Fibroblast of mammary gland (primary cell): ENCODE measurements at places on chromosomes 2 and 18.

DNA sequence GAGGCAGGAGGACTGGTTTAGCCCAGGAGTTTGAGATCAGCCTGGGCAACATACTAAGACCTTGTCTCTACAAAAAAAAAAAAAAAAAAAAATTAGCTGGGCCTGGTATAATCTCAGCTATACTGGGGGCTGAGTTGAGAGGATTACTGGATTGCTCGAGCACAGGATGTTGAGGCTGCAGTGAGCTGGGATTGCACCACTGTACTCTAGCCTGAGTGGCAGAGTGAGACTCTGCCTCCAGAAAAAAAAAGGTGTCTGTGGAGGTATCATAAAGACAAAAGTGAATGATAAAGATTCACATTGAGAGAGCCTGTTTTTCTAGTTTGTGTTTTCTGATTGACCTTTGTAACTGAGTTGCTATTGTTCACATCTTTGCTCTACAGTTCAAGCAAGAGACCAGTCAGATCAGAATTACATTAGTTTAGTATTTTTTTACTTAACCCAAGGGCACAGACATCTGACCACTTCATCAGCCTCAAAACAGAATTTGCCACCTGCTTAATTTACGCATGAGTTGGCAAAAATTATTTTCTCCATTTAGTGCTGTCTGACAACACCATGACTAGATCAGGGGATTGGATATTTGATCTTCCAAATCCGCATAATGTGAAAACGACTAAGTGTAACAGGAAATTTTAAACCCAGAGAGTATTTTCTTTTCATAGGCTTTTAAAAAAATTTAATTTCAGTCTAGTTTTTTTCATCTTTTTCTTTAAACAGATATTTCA, 271.0 kb downstream of the TGIF1 start:
- no peak for DNase-seq

DNA sequence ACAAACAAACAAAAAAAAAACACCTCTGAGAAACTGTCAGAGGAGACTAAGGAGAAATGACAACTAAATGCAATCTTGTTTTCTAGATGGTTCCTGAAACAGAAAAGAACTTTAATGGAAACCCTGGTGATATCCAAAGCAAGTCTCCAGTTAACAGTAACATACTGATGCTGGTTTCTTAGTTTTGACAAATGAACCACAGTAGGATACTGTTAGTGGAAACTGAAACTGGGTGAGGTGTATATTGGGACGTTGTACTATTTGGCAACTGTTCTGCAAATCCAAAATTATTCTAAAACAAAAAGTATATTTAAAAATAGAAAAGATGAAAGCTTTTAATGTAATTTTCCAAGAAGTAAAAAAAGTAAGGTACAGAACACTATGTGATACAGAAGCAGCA, 11.4 kb downstream of the SESTD1 start:
- no peak for DNase-seq

DNA sequence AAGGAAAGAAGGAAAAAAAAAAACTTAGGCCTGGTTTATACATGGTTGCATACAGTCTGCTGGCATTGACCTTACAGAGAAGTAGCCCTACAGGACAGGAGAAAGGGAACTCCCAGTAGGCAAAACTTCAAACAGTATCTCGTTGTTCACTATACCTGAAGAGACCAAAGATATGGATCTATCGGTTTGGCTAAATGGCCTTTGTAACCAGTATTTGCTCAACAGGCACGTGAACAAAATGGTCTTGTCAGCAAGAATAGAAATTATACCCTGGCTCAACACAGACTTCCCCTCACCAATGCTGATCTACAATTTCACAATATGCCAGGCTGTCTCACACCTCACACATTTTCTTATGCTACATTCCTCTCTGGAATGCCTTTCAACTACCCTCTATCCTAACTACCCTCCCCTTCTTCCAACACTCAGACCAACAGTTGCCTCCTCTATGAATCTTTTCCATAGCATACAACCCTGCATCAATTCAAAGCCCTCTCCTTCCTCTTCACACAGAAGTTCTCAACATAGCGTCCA, 13.7 kb downstream of the HYCC2 start:
- DNase-seq, result no peak

- DNase-seq, result peak; percentile 76
These were observed 106.4 kb upstream of the UGP2 start for GRCh38 chr2:63735263-63735662.

DNA sequence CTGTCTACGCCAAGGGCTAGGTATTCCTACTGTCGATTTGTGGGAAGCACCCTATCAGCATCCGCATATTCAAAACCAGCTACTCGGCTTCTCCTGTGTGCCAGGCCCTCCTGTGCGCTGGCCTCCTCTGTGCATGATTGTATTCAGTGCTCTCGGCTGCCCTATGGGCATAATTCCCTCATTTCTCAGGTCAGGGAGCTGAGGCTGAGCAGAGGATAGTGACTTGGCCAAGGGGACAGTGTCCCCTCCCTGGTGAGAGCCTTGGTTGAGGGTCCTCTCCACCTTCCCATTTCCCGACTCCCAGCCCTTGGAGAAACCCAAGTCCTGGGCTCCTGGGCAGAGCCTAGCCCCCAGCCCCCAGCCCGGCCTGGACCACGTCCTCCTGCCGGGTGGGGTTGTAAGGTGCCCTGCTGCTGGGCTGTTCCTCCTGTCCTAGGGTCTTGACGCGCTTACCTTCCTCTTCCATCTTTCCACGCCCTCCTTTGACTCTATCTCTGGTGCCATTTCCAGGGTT, 6.3 kb upstream of the HS6ST1 start:
- DNase-seq, result no peak

- DNase-seq, result no peak
These were observed 23.1 kb upstream of the INSIG2 start for GRCh38 chr2:118065015-118065706.

DNA sequence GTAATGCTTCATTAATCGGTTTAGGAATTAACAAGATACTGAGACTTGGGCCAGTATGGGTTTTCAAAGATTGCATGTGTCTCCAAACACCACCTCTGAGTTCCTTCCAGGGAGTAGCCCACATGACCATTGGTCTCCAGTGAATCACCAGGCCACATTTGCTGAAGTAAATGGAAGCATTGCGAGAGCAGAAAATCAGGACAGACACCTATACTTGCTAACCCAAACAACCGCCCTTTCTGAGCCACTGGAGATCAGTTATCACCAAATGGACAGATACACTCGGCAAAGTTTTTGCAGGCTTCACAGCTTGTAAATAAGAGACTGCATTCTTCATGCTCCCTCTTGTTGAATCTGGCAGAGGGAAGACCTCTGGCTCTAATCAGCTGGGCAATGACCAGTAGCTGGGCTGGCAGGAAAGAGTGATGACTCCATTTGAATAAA, 40.9 kb downstream of the GATA6 start:
- peak; percentile 56 for DNase-seq

DNA sequence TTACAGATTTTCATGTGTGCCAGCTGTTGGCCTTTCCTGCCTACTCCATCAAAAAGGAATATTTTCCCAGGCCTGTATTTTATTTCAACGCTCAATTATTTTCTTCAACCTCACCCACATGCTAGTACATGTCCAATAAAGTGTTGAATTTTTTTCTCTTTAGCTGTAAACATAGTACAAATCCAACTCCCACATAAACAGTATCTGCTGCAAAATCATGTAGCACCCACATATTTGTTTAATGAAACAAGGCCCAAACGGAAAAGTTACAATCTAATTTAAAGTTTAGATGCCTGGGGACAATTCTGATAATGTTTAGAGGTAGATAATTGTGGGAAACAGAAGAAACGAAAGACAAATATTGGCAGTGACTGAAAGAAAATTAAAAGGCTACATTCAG, 275.4 kb upstream of the ACVR2A start:
- no peak for DNase-seq

- DNase-seq, result no peak
These were observed 24.2 kb downstream of the STEAP3 start for GRCh38 chr2:119247844-119248271.

DNA sequence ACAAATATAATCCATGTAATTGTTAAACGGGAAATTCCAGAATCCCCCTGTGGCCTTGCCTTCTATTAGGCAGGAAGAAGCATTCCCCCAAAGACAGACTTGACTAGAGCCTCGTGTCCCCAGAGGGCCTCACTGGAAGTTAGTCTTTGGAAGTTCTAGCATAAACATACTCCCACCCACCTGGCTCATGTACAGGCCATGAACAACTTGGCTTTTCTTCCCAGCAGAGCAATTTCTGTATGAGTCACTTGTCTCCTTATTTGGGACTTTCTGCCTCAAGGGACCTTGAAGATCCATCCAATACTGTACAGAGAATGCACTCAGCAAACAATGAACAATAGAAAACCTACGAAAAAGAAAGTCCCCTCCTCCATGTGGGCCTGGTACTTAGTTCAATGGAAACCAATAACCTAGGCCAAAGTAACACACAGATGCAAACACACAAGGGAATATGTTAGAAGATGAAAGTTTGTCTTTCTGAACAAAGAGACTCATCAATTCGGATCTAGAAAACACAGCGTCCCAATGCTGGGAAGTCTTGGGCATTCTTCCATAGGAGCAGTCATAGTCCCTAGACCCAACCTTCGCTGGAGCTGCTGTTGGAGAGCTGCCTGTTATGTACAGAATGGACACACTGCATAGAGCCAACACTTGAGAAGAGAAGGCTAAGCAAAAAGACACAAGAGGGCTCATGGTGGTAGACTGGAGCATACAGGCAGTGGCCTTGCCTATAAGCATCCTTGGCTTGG, 303.5 kb downstream of the HRH4 start:
- peak; percentile 97 for DNase-seq

- DNase-seq, result no peak
These were observed 101.1 kb upstream of the CCDC85A start for GRCh38 chr2:56082665-56083064.

GRCh38 chr2:124626993-124627392, 601.9 kb downstream of the CNTNAP5 start:
- DNase-seq, result no peak

- DNase-seq, result no peak
These were observed 14.1 kb downstream of the BBS5 start for GRCh38 chr2:169493360-169493759.

GRCh38 chr18:58578835-58579560, 49.9 kb downstream of the ALPK2 start:
- peak; percentile 93 for DNase-seq

GRCh38 chr2:47067788-47068407, 87.2 kb downstream of the STPG4 start:
- DNase-seq, result no peak

DNA sequence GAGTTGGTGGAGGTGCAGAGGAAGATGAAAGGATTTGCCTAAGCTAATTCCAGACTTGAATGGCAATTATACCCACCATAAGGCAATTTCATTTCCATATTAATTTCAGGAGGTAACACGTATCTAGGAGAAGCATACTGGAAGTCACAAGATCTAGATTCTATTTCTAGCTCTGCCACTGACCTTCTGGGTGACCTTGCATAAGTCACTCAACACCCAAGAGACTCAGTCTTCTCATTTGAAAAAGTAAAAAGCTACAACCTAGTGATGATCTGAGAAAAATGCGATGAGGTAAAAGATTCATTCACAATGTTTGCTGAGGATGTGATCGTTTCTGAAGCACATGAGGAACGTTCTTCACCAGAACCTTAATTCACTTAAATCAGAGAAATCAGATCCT, 55.9 kb downstream of the GRB14 start:
- no peak for DNase-seq

DNA sequence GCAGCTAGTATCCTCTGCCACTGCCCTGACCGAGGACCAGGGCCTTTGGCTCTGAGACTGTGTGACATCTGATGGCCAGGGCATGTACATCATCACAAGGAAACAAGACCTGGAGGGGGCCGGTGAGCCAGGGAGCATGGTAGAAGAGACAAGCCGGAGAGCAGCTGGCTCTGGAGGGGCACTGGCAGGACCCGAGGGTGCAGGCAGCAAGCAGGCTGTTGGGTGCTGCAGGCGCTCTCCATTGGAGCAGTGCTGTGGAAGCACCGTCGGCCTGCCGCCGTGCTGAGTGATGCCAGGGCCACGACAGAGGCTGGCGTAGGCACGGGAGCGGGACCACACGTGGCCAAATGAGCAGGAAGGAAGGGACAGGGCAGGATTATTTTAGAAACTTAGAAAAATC, 335.2 kb downstream of the GBX2 start:
- no peak for DNase-seq

DNA sequence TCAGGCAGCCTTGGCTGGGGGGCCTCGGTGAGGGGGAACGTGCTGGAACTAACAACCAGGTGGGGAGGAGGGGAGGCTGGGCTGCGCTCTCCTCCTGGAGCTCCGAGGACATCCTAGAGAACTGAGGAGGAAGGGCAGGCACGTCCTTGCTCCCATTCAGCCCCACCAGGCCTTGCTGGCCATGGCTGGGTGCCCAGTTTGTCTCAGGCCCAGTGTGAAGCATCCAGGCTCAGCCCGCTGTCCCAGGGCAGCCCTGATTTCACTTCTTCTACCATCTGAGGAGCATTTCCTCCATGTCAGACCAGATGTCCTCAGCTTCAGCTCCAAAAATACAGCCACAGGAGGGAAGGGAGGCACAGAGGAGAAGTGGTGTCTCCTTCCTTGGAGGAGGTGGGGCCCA, 125.4 kb downstream of the CELF4 start:
- DNase-seq, result no peak

DNA sequence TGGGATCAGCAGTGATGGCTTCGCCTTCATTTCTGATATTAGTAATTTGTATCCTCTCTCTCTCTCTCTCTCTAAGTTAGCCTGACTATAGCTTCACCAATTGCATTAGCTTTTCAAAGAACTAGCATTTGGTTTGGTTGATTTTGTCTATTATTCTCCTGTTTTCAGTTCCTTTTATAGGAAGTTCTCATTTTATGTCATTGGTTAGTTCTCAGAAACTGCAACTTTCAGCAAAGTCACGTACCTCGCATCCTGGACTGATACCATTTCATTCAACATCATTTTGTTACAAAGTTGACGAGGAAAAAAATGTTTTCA, 450.8 kb downstream of the EIPR1 start:
- DNase-seq, result no peak

- no peak for DNase-seq
These were observed 917.0 kb upstream of the PIK3C3 start for GRCh38 chr18:41038071-41038470.

- DNase-seq, result no peak
These were observed 128.7 kb upstream of the CCDC68 start for GRCh38 chr18:55088000-55088401.

- no peak for DNase-seq
These were observed 55.0 kb downstream of the ANKRD44 start for GRCh38 chr2:197255543-197255942.

GRCh38 chr2:233426619-233427342, 72.5 kb downstream of the DGKD start:
- peak; percentile 94 for DNase-seq

DNA sequence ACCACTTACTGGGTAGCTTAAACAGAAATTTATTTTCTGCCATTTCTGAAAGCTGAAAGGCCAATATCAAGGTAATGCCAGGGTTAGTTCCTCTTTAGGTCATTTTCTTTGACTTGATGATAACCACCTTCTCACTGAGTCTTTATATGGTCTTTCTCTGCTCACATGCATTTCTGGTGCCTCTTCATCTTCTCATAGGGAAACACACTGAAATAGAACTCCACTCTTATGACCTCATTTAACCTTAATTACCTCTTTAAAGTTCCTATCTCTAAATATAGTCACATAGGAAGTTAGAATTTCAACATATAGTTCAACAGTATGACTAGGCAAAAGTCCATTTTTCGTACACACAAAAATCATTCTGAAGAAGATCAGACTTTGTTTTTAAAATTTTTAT, 616.8 kb upstream of the VRK2 start:
- no peak for DNase-seq

GRCh38 chr2:196315388-196316049, 144.1 kb upstream of the STK17B start:
- DNase-seq, result peak; percentile 60

GRCh38 chr2:202831242-202832220, 40.0 kb downstream of the ICA1L start:
- DNase-seq, result peak; percentile 65

- DNase-seq, result no peak
These were observed 335.8 kb downstream of the TRIB2 start for GRCh38 chr2:13052547-13052946.
